ENCODE measurements at places on chromosomes 4 and X.
A peak's percentile ranks its signal among the peaks of the same experiment; 100 is the strongest.

DNA sequence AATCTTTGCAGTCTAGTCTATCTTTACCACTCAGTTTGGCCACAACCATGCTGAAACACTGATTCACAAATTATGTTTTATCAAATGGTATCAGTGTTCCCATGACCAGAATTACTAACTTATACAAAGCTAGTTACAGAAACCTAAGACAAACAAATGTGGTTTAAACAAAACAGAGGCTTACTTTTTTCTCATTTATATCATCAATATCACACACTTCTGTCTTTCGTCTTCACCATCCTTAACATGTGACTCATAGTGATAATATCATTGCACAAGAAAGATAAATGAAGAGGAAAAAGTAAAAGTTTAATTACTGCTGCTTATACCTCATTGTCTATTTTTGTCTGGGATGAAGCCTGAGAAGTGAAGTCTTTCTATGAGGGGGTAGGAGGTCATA, 406.6 kb downstream of the PCDH10 start:
- no peak for DNase-seq

DNA sequence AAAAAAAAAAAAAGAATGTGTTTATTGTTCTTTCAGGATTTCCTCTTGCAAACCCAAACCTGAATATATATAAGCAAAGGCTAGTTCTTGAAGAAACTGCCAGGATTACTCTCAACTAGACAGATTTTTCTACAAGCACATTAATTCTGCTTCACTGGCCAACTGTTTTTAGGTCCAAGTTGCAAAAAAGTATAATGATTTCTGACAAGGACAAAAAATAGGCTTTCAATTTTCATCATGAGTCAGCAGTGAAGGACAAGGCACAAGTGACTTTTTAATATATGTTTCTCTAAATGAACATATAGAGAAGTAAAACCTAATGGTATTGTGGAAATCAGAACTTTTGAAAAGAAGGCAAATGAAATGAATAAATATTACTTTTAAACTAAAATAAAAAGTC, 73.7 kb downstream of the ELOVL6 start:
- DNase-seq: no peak

DNA sequence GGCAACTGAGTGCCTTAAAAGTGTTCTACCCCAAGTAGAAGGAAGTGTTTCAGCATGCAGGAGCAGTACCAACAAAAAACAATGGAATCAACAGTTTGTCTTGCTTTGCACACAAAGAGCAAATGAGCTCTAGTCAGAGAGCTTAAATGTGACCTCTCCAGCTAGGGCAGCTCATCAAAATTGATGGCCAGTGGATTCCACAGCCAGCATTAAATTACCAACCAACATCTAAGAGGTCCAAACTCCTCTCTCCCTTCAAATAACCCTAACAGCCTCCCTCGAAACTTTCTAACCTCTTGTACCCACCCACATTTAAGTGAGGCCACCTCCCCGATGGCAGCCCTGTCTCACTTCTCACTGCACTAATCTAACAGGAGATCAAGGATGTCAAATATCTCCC, 219.9 kb downstream of the CHIC2 start:
- no peak for DNase-seq

DNA sequence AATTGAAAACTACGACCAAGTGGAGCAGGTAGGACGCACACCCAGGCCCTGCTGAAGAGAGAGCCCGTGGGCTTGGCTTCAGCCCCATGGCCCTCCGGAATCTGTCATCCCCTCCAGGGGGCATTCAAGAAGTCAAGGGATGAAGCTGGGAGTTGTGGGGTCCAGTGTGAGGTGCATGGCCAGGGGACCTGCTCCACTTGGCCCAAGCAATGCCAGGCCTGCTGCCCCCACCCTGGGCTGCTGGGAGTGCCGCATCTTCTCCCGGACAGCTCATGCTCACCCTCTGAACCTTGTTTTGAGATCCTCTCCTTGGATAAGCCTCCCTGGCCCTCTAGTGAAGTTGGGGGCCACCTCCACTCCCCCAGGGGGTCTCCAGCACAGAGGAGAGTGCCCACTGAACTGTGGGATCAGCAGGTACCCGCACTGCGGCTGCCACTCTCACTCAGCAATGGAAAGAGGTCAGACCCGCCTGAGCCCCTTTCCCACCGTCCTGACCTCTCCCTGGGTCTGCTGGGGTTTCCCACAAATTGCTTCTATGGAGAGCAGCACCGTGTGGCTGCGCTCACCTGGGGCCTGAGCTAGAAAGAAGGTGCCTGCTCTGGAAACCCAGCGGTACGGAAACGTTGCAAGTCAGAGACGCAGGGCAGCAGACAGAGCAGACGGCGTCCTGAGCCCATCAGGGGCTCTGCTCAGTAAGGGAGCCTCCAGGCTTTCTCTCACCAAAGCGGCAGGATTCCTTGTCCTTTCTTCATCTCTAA, 5.0 kb upstream of the ABLIM2 start:
- no peak for DNase-seq

GRCh38 chr4:66681962-66682361, 863.3 kb downstream of the CENPC start:
- DNase-seq: peak; percentile 3

- DNase-seq: no peak
These were observed 19.7 kb downstream of the CXCL3 start for GRCh38 chr4:74018771-74019170.

DNA sequence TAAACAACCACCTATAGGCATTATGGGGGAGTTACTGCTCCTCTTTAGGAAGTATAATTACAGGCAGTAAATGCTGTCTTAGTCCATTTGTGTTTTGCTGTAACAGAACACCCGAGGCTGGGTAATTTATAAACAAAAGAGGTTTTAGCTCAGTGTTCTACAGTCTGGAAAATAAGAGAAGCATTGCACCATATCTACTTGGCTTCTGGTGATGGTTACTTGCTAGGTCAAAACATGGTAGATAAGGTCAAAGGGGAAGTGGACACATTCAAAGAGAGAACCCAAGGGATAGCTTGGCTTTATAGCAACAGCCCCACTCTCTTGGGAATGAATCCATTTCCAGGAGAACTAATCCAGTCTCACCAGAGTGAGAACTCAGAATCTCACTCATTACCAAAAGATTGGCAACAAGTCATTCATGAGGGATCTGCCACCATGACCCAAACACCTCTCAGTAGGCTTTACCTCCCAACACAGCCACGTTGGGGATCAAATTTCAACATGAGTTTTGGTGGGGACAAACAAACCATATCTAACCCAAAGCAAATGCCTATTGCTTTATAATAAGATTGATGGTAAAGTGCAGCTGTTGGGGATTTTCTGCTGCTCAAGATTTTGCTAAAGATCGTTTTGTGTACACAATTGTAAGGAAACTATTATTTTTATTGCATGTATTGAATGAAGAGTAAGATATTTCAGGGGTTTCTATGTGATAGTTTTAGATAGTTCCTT, 32.6 kb downstream of the STAG2 start:
- DNase-seq: no peak

GRCh38 chr4:14583752-14584151, 418.5 kb upstream of the CPEB2 start:
- DNase-seq: no peak

DNA sequence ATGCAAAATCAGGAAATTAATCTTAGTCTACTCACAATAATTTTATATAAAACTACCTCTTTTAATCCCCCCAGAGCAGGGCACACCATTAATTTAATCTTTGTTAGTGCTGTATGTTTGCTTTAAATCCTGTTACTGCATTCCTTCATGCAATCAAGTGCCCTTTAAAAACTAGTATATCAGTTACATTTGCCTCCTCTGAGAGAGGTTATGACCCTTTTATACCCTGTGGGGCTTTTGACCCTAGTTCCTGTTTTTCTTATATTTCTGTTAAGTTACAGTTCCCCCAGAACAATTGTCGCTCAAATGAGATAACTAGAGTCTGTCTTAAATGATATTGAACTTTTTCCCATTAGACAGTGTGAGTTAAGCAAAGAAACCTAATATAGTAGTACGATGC, 46.2 kb downstream of the GPC4 start:
- no peak for DNase-seq

DNA sequence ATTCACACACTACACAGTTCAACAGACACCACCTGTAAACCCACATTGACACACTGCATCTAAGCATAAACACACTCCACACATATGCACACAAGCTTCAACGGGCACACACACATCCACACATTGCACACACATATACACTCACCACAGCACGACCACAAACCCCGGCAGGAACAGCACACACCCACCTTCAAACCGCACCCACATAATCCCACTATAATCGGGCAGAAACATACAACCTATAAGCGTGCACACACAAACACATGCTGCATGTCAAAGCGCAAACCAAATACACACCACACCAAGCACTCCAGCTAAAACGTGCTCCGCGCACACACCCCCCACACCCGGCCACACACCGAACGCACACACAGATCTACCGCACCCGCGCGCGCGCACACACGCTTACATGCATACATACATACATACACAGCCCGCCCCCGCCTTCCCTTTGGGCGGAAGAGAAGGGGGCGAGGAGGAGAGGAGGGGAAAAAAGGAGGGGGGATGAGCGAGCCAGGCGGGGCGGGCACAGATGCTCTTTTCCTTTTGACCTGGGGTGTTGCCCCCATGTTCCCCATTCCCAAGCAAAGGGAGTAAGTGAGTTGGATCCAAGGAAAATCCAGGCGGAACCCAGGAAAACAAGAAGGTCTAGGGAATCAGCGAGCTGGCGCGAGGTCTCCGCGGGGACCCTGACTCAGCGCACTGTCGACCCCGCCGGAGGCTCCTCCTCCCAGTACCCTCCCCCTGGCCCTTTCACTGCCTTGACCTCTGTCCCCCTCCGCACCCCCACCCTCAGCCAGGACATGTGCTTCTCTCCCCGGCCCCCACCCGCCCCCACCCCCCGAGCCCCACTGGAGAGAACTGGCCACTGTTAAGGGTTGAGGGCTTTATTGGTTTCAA, 9.9 kb downstream of the ARHGAP36 start:
- DNase-seq: no peak

DNA sequence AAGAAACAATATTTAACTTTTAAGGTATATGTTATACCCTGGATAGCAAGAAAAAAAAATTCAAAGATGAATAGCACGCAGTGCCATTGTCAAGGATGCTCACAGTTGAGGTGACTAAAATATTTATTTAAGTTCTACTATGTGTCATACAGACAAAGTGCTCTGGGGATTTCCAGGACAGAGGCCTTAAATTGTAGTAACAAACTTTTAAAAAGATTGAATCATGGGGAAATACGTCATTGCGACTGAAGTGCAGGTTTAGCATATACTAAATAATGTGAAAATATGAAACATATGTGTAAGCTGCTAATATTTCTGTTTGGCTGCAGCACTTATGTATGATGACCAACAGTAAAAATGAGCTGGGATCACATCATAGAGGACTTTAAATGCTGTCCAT, 748.0 kb upstream of the PCDH7 start:
- DNase-seq: no peak

- DNase-seq: no peak
These were observed 135.2 kb downstream of the STK32B start for GRCh38 chr4:5186271-5187064.

- peak; percentile 44 for DNase-seq
These were observed 600.6 kb downstream of the ANKRD50 start for GRCh38 chr4:124111922-124112321.

DNA sequence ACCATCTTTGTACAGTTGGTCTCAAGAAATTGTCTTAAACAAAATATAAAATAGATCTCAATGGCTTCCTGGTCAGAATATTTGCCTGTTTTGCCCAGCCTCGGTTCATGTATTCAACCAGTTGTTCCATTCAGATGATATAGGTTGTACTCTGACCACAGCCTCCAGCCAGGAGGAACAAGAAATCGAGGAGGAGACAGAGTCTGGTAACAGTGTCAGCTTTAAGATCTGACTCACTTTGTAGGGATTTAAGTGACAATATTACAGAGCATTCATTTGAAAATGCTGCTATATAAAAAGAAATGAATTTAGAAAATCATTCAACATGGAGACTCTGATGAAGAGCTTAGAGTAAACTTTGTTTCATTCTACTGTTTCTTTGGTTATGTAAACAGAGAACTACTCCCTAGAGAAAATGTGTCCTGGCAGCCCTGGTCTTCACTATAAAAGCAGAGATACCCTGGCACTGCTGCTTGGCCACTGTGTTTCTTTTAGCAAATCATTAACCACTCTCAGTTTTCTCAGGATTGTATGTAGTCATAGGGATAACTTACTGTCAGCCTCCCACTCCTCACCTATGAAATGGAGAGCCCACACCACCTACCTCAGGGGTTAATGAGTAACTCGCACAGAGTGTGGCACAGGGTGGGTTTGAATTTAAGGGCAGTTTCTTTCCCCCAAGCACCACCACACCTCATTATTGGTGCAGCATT, 53.5 kb downstream of the PAGE2 start:
- no peak for DNase-seq

DNA sequence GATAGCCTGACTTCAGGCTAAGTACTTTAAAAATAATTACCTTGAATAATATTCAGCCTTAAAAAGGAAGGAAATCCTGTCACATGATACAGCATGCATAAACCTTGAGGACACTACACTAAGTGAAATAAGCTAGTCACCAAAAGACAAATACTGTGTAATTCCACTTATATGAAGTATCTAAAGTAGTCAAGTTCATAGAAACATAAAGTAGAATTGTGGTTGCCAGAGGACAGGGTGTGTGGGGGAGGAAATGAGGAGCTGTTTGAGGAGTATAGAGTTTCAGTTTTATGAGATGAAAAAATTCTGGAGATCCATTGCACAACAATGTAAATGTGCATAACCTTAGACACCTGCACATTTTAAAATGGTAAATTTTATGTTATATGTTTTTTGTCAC, 5.6 kb upstream of the STPG2 start:
- no peak for DNase-seq

- no peak for DNase-seq
These were observed 11.3 kb upstream of the SLC25A6 start for GRCh38 chrX:1403228-1403627.

GRCh38 chr4:71288875-71289274, 49.9 kb upstream of the SLC4A4 start:
- DNase-seq: no peak

DNA sequence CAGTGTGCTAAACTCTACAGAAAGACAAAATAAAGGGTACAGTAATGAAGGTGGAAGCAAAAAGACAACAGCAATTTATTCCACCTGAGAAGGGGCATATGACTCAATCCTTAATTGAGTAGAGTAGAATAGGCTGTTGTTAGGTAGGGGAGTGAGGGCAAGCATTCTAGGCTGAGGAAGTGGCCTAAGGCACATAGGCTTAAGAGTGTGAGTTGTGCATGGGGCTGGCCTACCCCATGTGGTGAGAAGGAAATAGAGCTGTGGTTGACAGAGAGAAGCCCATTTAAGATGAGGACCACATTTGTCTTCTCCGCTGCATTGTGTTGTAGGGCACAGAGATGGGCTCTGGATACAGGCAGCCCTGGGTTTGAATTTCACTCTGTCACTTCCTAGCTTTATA, 3.4 kb upstream of the ZCCHC18 start:
- no peak for DNase-seq

DNA sequence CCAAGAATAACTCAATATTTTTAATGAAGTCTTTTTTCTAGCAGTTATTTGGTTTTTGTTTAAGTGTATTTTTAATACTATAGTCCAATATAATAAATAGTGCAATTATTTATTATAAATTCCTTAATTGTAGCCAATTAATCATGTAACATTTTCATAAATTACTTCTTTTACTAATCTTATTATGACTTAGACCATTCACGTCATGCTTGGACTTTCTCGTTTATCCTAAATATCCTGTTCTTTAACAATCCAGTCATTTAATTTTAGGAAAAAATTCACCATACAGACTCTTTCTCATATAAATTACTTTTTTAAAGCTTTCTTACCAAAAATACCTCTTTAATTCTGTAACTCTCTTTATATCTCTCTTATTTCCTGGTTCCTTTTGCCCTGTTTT, 350.1 kb downstream of the AR start:
- DNase-seq: no peak
